ENCODE measurements at places on chromosomes 3 and 15.

- DNase-seq = no peak
These were observed 81.7 kb upstream of the NUDT16 start for GRCh38 chr3:131299836-131300235.

GRCh38 chr3:10198761-10199649 is 34.3 kb downstream of the IRAK2 start:
- no peak for DNase-seq

GRCh38 chr3:186605078-186605477 is 7.8 kb upstream of the AHSG start:
- DNase-seq = no peak

DNA sequence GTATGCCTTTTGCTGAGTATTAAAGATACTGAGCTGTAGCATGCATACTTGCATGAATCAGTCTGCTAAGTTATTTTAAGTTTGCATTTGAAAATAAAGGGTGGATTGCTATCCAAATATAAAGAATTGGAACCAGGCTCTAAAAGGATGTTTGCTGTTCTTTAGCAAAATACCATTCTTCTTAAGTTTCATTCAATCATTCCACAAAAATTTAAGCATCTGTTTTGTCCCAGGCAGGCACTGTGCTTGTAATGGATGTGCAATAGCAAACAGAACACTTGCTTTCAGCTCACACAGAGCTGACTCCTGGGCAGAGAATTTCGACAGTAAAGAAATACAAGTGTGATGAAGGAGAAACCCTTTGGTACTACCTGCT is 151.1 kb downstream of the PGPEP1L start:
- no peak for DNase-seq

- peak; percentile 77 for DNase-seq
These were observed 88.8 kb upstream of the CTDSPL start for GRCh38 chr3:37772773-37773354.

- DNase-seq = no peak
These were observed 263.2 kb downstream of the NR2F2 start for GRCh38 chr15:96593735-96594134.

GRCh38 chr15:74831813-74832495 is 5.5 kb downstream of the CPLX3 start:
- peak; percentile 88 for DNase-seq

- DNase-seq = no peak
These were observed 45.6 kb upstream of the NDUFB4 start for GRCh38 chr3:120550546-120550945.

DNA sequence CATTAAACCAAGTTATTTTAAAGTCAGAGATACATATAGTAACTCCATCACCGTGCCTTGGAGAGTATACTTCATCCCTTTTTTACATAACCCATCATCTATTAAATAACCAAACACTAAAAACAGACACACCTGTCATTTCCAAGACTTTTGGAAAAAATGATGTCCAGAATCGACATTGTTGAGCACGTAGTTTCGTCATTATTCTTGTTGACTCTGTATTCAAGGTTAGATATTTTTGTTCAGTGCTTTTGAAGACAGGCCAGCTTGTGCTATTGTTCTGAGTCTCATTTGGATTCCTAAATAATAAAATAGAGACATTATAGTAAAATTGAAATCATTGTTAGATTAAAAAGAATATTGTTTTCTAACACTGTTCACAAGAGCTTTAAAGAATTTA is 51.2 kb downstream of the BCHE start:
- DNase-seq = no peak

DNA sequence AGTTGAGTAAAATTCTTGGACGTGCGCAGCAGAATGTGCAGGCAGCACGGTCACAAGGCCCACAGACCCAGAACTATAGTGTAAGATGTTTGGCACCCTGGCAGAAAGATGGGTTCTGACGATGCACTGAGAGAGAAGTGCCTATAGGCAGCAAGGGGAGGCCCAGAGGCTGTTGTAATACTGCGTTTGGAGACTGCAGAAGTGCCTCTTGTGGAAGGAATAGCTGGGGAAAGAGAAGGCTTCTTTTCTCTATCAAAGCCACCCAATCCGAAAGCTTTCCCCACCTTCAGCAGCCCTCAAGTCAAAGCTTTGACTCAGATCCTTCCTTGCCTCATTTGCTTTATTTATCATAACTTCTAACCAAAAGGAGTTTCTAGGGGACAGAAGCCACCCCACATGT is 5.2 kb upstream of the SIN3A start:
- DNase-seq = no peak

DNA sequence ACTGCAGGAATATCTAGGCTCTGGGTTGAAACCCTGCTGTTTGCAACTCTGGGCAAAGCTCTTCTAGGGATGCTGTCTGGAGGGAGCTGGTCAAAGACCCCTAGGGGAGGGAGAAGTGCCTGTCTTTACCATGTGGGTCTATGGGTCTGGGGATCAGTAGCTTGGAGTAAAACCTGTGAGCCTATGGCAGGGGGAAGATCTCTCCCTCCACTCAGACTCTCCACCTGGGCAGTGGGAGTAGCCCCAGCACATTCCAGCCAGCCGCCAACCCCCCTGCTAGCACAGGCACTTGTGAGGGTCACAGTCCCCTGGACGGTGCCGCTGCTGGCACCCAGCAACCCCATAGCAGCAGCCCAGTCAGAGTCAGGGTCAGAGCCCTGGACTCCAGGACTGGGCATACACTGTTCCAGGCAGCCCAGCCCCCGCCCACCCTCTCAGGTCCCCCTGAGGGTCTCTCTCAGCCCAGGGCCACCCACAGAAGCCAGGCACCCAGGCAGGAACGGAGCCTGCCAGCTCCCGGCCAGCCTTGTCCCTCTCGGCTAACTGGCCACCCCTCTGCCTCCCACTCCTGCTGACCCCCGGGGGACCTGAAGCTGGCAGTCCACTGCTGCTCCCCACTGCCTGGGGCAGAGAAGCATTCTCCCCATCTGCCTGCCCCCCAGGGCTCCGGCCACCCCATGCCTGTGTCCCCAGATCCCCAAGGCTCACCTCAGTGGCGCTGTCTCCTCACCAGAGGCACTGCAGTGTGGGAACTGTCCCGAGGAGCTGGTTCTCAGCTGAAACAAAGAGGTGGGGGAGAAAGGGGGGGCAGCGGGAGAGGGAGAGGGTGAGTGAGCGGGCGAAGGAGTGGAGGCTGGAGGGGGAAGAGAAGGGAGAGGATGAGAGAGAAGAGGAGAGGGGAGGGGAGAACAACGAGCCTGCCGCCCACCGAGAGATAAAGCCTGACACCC is 10.8 kb downstream of the GLYCTK start:
- peak; percentile 81 for DNase-seq

- DNase-seq = no peak
These were observed 6.4 kb downstream of the C3orf52 start for GRCh38 chr3:112092496-112093179.

DNA sequence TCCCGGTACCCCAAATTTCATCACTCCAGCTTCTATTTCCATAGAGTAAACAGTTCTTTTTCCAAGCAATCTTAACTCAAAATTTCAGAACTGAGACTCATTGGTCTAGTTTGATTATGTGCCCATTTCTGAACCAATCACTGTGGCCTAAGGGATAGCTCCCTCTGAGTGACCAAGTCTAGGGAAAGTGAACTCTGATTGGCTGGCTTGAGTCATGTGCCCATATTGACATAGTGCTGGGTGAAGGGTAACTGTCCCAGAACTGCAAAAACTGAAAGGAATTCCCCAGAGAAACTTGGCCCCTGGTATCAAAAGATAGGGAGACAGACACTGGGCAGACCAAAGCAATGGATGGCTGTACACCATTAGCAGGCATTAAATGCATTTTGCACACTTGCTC is 171.2 kb upstream of the WNT5A start:
- no peak for DNase-seq

- no peak for DNase-seq
These were observed 130.8 kb downstream of the LMLN start for GRCh38 chr3:198090795-198091332.

- no peak for DNase-seq
These were observed 13.0 kb upstream of the MAPK6 start for GRCh38 chr15:52005748-52006701.

DNA sequence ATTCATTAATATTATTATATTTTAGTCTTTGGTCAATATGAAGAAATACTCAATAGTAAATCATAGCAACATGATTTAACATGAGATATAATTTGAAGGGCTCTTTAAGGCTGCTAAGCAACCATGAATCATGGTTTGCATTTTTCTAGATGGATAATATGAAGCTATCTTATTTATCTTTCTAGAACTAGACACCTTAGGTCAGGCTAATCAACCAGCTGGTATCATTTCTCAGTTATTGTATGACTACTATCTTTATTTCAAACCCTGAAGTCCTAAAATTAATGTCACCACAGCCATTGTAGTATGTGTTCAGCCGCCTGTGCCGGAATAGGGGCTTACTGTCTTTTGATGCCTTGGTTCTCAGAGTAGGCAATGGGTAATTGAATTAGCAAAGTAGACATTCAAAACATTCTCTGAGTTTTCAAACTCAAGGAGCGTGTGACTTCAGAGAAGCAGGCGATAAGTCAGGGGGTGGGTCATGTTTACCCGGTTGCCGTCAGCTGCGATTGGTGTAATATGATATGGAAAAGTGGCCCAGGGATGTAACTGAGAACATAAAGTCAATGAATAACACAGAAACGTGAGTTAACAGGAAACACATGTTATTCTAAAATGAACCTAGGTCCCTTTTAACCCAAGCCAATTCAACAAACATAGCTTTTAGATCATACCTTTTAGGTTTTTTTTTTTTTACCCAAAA is 93.4 kb upstream of the CTDSPL start:
- DNase-seq = no peak

GRCh38 chr3:36166477-36166876 is 213.8 kb upstream of the STAC start:
- no peak for DNase-seq

DNA sequence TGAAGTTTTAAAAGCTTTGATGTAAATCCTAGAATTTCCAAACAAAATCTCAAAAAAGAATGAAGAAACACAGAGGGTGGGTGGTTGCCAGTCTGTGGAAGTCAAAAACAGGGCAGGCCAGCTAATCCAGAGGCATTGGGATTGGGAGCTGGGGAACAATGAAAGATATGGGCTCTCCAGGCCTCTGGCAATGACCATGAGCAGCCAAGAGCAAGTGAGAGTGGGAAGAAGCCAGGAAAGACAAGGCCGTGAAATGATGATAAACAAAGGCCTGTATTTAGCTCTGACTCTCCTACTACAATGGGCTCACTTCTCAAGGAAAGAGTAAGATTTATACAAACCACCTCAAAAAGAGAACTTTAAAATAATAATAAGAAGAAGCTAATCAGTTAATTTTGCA is 248.5 kb downstream of the ZMAT3 start:
- DNase-seq = no peak

DNA sequence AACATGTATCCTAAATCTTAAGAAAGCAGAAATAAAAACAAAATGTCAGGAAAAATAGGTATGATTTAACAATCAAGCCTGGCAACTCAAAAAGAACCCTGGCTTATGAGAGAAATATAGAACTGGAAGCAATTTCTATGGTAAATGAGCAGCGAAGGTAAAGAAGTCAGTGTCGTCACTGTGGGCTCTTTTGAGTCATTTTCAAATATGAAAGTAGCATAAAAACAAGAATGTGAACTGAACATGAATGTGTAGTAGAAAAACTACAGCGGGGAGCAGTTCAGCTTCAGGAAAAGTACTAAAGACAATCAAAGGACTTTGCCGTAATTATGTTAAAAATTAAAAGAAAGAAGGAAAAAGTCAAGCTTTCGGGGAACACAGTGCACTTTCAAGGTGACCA is 17.5 kb downstream of the LSG1 start:
- no peak for DNase-seq

DNA sequence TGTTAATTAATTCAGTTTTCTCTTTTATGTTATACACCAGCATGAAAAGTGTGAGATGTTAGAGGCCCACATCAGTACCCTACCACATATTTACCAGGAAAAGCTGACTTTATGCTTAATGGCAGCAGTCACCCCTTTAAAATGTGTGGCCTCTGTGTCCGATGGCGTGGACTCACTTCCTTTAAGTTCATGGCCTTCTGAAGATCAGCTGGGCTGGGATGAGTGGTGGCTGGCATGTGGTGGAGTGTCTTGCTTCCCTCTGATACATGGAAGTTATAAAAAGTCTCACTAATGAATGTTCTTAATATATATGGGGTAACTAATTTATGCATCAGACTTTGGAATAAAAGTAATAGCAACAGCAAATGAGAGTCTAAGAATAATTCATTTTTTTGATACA is 32.1 kb downstream of the PPARG start:
- DNase-seq = no peak

DNA sequence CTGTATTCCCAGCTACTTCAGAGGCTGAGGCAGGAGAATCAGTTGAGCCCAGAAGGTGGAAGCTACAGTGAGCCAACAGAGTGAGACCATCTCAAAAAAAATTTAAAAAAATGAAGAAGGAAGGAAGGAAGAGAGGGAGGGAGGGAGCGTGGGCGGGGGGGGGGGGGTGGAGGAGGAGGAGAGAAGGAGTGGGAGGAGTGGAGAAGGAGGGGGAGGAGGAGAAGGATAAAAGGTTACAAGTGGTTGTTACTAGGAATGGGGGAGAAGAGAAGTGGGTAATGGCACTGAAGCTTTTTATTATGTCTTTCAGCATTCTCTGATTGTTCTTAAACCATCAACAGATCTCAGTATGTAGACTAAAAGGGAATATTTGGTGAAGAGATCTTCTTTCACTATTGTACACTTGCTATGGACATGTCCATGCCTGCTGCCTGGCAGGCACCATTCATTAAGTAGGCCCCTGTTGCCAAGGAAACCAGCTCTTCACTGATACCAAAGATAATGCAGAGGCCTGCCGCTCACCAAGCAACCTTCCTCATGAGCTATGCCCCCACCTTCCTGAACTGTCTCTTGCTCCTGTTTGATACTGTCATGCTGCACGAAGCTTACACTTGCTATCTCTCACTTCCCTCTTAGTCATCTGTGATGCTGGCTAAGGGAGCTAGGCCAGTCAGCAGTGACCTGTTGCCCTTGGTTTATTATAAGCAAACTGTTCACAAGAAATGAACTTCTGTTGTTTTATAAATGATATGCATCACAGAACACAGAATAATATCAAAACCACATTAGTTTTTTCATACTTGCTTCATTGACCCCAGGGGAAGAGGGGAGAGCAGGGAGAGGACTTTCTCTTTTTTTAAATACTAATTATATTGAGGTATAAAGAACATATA is 23.1 kb downstream of the EPM2AIP1 start:
- DNase-seq = peak; percentile 66

- DNase-seq = no peak
These were observed 50.1 kb upstream of the UBE2E2 start for GRCh38 chr3:23152989-23153388.

DNA sequence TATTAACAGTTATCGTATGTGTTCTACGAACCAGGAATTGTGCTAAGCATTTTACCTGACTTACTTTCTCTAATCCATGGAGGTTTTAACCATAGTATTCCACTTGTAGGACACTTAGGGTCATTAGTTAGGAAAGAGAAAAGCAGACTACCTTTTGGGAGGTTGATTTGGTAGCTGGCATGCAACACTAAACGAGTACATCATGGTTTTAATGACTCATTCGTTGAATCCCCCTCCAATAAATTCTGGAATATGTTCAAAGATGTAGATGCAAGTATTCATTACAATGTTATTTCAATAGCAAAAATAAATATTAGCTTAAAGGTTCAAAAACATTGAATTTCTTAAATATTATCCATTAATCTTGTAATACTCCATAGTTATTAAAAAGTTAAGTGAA is 162.5 kb downstream of the FMN1 start:
- DNase-seq = no peak

GRCh38 chr3:116034794-116035193 is 410.5 kb downstream of the LSAMP start:
- no peak for DNase-seq

All from retina (tissue), 1 donor.